Activated naive CD4-positive, alpha-beta T cell treated with anti-CD3 and anti-CD28 coated beads for 36 hours (primary cell): ENCODE measurements at places on chromosomes 1 and 21.

GRCh38 chr1:23720256-23720995, 22.8 kb upstream of the ELOA start:
- DNase-seq = peak; percentile 57

DNA sequence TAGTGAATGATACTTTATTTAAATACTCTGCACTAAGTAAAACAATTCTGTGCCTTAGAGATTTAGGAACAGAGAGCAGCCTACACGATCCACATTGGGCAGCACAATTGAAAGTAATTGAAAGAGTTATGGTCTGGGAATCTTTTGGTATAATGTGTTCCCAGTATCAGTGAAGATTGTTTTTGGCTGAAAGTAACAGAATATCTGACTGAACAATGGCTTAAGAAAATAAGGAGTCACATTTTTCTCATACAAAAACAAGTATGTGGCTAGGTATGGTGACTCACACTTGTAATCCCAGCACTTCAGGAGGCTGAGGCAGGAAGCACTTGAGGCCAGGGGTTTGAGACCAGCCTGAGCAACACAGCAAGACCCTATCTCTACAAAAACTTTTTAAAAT, 306.2 kb downstream of the NFIA start:
- DNase-seq = no peak

DNA sequence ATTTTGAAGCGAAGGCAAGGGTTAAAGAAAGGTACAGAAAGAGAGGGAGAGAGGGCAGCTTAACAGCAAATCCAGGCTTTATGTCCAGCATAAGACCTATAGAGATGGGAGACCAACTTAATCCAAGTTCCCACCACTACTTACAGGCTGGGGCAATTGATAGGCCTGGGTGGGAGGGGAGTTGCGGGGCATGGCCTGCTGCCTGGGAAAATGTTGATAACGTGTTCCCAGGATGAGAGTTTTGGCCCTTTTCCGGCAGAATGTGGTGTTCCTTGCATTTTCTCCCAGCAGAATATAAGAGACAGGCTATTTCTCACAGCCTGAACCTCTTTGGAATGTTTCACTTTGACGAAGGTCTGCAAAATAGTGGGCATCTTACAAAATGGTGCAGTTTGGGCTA, 34.9 kb upstream of the PLA2G5 start:
- DNase-seq = no peak

DNA sequence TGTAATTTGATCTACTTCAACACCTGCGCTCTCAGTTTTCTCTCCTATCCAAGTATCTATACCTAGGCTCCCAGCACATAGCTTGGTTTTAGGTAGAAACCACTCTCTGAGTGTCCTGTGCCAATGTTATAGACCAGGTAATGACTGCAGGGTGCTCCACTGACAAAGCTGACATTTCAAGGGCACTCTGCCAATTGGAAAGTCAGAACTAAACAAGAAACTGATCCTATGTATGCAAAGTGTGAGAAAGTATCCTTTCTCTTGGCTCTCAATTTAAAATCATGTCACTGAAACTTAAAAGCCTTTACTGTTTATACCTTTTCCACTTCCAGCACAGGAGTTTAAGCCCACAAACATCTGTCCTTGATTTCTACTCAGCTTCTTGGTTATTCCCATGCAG, 45.0 kb upstream of the AIM2 start:
- peak; percentile 13 for DNase-seq

GRCh38 chr1:209354111-209354839, 229.2 kb upstream of the CAMK1G start:
- DNase-seq = peak; percentile 77

DNA sequence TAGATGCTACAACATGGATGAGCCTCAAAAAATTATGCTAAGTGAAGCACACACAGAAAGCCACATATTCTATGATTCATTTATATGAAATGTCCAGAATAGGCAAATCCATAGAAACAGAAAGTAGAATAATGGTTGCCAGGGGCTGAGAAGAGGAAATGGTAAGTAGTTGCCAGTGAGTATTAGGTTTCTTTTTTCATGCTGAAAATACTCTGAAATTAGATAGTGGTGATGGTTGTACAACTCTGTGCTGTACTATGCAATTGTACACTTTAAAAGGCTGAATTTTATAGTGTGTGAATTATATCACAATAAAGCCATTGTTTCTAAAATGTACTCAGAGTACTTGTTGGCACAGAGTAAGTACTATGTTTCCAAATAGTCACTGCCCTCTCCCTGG, 15.5 kb upstream of the GFI1 start:
- no peak for DNase-seq

DNA sequence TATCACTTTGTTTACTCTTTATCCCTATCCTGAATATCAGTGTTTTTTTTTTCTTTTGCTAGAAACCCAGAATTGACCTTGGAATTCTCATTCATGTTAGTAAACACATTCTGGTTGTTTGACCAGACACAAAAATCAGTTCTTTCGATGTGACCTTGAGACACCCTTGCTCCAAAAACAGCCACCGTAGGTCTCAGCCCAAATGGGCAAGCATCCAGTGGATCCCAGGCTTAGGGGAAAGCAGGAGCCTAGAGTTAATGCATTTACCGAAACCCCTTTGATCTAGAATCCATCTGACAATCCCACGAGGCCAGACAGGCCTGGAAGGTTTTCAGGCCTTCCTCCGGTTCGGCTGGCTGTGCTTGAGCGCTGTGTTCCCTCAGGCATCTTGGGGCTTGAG, 47.6 kb downstream of the IRF2BP2 start:
- DNase-seq = no peak

- peak; percentile 95 for DNase-seq
These were observed 596 bp downstream of the CD247 start for GRCh38 chr1:167517535-167518330.

GRCh38 chr1:22673486-22674409, 20.7 kb downstream of the C1QB start:
- peak; percentile 45 for DNase-seq

DNA sequence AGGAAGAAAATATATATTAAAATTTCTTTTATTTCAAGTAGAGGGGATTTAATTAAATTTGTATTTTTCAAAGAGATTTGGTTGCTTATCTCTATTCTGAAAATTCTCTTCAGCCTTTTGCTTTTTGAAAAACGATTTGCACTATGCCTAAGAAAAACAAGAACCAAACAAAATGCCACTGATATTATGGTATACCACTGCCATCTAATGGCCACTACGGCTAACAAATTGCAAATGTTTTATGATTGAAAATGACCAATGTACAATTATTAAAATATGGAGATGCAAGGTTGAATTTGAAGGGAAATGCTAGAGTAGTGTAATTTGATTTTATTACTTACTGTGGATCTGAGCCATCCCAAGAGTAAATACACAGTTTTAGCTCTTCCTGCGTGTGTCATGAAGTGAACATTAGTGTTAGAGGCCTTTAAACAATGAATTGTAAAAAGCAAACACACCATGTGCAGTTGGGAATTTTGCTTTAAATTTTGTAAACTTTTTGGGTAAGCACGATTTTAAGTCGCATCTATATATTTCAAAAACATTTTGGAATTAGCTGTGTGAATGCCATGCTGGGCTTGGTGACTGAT, 137.4 kb upstream of the USP25 start:
- peak; percentile 5 for DNase-seq

- DNase-seq = no peak
These were observed 10.3 kb upstream of the EPS8L3 start for GRCh38 chr1:109773900-109774485.

- DNase-seq = no peak
These were observed 227.1 kb downstream of the KCTD3 start for GRCh38 chr1:215794156-215794555.

GRCh38 chr21:41321211-41321907, 4.8 kb downstream of the FAM3B start:
- peak; percentile 54 for DNase-seq

- no peak for DNase-seq
These were observed 82.8 kb downstream of the WDR4 start for GRCh38 chr21:42796327-42797062.

DNA sequence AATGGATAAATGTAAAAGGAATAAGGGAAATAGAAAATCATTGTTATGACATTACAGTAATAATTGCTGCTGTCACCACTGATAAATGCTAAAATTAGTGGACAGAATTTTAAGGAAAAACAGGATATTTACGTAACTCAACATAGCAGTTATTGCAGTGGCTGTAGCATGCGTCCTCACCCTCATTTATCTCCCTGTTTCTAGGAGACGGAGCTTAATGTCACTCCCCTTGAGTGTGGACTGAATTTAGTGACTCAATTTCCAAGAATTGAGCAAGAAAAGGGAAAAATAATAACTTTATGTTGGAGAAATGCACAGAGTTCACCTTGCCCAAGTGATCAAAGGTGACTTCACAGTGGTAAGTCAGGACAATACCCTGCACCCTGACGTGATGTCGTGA, 33.3 kb upstream of the COL18A1 start:
- no peak for DNase-seq

GRCh38 chr1:232589812-232590743, 39.9 kb downstream of the SIPA1L2 start:
- no peak for DNase-seq

GRCh38 chr1:230292689-230293389, 133.3 kb downstream of the PGBD5 start:
- no peak for DNase-seq

- DNase-seq = no peak
These were observed at the start of gene FMN2 for GRCh38 chr1:240091614-240092300. Gene FMN2, plus strand, starts transcription at chr1:240091883. Its CDS starts 227 bp downstream, at chr1:240092110.

DNA sequence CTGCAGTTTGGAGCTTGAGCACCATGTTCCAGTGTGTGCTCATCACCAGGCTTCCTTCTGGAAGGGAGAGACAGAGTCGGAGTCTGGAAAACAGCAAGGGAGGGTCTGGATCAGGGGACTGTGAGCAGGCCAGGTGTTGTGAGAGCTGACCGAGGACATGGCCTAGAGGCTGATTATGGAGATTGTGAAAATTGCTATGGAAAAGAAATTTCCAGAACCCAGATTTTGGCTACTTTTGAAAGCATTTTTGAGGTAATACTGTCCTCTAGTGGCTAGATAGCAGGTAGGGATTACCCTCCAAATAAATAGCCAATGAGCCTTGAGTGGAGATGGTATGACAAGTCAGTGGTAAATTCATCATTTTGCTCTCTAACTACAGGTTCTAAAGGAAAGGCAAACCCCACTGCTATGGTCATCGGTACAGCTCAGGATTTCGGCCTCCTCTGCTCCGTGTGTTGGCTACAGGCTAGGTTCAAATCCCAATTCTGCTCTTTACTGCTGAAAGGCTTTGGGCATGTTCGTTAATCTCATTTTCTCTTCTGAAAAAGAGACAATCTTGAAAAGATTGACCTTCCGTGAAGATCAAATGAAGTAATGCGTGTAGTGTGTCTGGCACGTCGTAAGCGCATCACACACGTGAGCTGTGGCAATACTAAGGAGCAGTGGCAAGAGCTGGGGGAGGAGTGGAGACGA, 1.0 kb upstream of the HAO2 start:
- no peak for DNase-seq

- no peak for DNase-seq
These were observed 19.1 kb upstream of the SLC5A9 start for GRCh38 chr1:48203287-48203900.

- DNase-seq = no peak
These were observed 115.5 kb downstream of the RERE start for GRCh38 chr1:8701794-8702471.
